ENCODE measurements at places on chromosomes 1 and 21.
A peak's percentile ranks its signal among the peaks of the same experiment; 100 is the strongest.

DNA sequence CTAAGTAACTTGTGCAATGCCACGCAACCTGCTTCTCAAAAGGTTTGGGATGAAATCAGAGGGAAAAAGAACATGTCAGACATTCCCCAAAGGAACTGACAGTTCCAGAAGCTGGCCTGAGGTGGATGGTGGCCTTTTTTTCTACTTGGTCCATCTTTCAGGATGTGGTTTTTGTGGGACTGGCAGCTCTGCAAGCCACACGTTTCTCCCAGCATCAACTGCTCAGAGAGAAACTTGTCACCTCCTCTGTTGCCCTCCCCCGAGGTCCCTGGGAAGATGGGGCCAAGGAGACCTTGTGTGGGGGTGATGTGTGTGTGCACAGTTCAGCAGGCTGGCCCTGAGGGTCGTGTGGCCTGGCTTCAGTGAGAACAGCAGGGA, 2.5 kb upstream of the DHRS3 start:
- DNase-seq, result no peak
- H3K4me3 ChIP-seq, result no peak overlapping the region
- H3K36me3 ChIP-seq, result no peaks in the 10 kb centered on the region

- no peak overlapping the region for H3K4me3 ChIP-seq
- H3K4me1 ChIP-seq, result no peaks in the 10 kb centered on the region
- no peaks in the 10 kb centered on the region for H3K27me3 ChIP-seq
- no peaks in the 10 kb centered on the region for H3K36me3 ChIP-seq
- no peak for DNase-seq
- H3K27ac ChIP-seq, result no peak overlapping the region
Observed at GRCh38 chr1:225541383-225541782, 111.5 kb downstream of the ENAH start.

DNA sequence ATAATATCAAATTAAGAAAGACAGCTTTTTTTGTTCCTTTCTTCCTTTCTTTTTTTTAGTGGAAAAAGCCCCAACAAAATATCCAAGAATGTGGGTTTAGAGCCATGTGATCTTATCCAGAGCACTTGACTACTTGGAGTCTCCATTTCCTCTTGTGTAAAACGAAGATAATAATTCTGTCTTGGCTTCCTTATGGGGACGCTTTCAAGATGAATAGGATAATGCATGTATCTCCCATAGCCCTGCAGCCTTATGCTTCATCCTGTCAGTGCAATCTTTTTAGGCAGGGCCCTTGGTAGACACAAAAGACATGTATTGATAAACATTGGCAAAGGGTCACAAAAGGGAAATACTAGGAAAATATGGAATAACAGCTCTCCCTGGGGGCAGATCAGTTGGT, 34.8 kb downstream of the ZBTB18 start:
- DNase-seq, result no peak
- no peak overlapping the region for H3K4me3 ChIP-seq

DNA sequence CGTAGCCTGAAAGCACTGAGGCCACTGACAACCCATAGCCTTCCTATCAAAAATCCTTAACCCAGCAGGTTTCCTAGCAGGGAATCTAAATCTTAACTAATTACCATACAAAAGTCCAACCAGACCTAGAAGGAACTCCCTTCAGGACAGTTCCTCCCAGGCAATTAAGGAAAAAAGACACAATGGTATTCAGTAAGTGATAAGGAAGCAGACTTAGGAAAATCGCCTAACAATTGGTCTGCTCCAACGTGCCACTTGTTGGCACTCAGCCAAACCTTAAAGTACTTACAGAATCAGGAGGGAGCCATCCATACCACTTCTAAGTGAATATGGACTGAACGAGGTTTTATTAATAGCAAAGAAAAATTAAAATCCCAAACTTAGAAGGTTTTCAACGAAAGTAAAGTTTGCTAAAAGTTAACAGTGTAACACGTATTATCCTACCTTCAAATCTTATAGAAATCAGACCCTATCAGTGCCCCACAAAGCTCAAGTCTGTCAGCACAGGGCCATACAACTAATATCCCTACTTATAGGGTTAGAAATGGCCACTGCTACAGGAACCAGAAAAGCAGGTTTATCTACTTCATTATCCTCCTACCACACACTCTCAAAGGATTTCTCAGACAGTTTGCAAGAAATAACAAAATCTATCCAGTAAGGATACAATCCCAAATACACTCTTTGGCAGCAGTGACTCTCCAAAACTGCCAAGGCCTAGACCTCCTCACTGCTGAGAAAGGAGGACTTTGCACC, 29.0 kb downstream of the SPATA6 start:
- no peak overlapping the region for H3K4me3 ChIP-seq
- no peaks in the 10 kb centered on the region for H3K27me3 ChIP-seq
- no peaks in the 10 kb centered on the region for H3K36me3 ChIP-seq
- H3K27ac ChIP-seq, result no peak overlapping the region
- no peaks in the 10 kb centered on the region for H3K4me1 ChIP-seq

DNA sequence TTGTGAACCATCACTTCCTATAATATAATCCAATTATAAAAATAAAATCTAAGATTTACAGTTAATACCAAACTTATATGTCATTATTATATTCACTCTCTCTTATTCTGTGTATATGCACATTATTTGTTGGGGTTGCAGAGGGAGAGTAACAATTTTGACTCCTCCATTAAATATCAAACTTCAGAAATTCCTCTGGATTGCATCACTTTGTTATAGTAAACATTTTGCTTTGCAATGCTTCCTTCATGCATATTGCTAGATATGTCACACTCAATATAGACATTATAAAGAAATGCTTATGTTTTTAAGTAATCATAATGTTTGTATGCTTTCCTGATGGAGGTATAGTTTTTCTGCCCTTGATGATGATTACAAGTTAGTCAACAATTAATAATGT, 999.0 kb upstream of the ADGRL2 start:
- no peaks in the 10 kb centered on the region for H3K4me1 ChIP-seq
- no peak overlapping the region for H3K4me3 ChIP-seq
- no peaks in the 10 kb centered on the region for H3K27me3 ChIP-seq
- H3K36me3 ChIP-seq, result no peaks in the 10 kb centered on the region
- no peak for DNase-seq

GRCh38 chr1:26784023-26784871, 3.5 kb upstream of the PIGV start:
- H3K27ac ChIP-seq, result peak overlapping the region; percentile 100
- peaks cover 53% of the 10 kb centered on the region for H3K4me1 ChIP-seq
- H3K27me3 ChIP-seq, result no peaks in the 10 kb centered on the region
- no peak overlapping the region for H3K4me3 ChIP-seq
- H3K36me3 ChIP-seq, result peaks cover 4% of the 10 kb centered on the region
- DNase-seq, result peak; percentile 81

DNA sequence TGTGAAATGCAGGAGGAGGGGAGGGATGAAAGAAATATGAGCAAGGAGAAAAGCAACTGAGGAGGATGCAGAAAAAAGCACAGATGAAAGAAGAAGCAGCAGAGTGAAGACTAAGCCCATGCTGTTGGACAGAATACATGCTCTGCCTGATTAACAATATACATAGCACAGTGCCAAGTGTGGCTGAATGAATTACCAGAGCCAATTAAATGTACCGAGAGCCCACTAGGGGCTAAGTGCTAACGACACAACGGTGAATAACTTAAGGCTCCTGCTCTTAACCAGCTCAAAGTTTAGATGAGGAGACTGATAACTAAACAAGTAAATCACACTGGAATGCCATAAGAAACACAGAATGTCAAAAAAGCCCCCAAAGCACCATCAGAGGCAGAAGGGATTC, 15.6 kb downstream of the CADM3 start:
- no peak overlapping the region for H3K27ac ChIP-seq
- H3K4me3 ChIP-seq, result no peak overlapping the region
- no peaks in the 10 kb centered on the region for H3K36me3 ChIP-seq
- no peak for DNase-seq
- no peaks in the 10 kb centered on the region for H3K4me1 ChIP-seq

- H3K4me3 ChIP-seq, result no peak overlapping the region
- no peak overlapping the region for H3K27ac ChIP-seq
- no peak for DNase-seq
Observed at GRCh38 chr1:36511804-36512798, 29.4 kb upstream of the CSF3R start.

GRCh38 chr1:205285381-205286101, 36.0 kb downstream of the NUAK2 start:
- H3K27me3 ChIP-seq, result no peaks in the 10 kb centered on the region
- H3K4me1 ChIP-seq, result peaks cover 21% of the 10 kb centered on the region
- DNase-seq, result peak; percentile 25
- H3K36me3 ChIP-seq, result no peaks in the 10 kb centered on the region
- no peak overlapping the region for H3K27ac ChIP-seq
- no peak overlapping the region for H3K4me3 ChIP-seq

DNA sequence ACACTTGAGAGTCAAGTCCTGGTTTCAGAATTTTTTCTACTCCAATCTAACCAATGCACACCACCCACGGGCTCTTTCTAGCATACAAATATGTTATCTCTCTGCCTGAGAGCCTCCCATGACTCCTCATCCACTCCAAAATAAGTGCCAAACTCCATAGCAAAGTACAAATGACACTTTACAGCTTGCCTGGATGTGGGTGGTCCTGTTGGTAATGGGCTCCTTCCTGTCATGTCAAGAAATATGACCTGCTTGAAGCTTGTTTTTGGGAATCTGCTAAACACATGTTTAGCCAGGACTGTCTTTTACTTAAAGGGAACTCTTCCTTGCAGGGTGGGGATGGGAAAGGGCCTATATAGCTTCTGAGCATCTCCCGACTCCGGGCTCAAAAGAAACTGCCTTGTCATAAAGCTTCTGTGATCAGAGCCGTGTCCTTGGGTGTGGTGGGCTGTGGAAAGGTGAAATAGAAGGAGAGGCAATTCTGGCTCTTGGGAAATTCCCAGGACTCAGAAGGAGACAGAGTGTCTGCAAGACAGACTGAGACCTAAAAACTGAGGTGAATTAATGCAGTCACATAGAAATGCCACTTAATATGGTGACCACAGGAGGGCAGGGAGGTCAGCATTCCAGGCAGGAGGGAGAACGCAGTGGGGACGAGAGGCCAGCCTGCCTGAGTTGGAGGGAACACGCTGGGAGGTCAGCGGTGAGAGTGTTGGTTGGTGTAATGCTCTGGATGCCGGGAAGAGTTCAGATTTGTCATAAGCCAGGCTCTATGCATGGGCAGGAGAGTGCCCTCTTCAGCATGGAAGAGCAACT, 6.1 kb upstream of the IGFN1 start:
- DNase-seq, result peak; percentile 53
- H3K4me1 ChIP-seq, result peaks cover 16% of the 10 kb centered on the region
- no peak overlapping the region for H3K27ac ChIP-seq
- no peak overlapping the region for H3K4me3 ChIP-seq
- no peaks in the 10 kb centered on the region for H3K27me3 ChIP-seq

DNA sequence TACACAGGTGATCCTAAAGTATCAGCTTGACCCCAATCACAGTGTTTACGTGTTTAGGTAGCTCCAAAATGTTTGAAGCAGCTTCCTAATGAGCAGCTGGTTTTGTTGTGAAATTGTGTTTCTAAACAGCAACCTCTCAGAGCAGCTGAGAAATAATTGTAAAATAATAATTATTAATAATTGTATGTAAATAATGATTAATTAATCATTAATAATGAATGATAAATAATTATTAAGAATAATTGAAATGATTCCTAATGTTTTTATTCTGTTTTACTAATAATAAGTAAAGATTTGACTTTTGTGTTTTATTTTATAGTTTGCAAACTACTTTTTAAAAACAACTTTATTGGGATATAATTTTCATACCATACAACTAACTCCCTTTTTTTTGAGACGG, 182.2 kb downstream of the URB2 start:
- DNase-seq, result no peak
- H3K27ac ChIP-seq, result no peak overlapping the region
- no peaks in the 10 kb centered on the region for H3K27me3 ChIP-seq
- H3K36me3 ChIP-seq, result no peaks in the 10 kb centered on the region
- no peak overlapping the region for H3K4me3 ChIP-seq

GRCh38 chr1:66350001-66350547, 183.9 kb upstream of the SGIP1 start:
- H3K27ac ChIP-seq, result no peak overlapping the region
- peaks cover 6% of the 10 kb centered on the region for H3K4me1 ChIP-seq
- no peaks in the 10 kb centered on the region for H3K36me3 ChIP-seq
- H3K27me3 ChIP-seq, result no peaks in the 10 kb centered on the region
- peak; percentile 40 for DNase-seq
- no peak overlapping the region for H3K4me3 ChIP-seq

DNA sequence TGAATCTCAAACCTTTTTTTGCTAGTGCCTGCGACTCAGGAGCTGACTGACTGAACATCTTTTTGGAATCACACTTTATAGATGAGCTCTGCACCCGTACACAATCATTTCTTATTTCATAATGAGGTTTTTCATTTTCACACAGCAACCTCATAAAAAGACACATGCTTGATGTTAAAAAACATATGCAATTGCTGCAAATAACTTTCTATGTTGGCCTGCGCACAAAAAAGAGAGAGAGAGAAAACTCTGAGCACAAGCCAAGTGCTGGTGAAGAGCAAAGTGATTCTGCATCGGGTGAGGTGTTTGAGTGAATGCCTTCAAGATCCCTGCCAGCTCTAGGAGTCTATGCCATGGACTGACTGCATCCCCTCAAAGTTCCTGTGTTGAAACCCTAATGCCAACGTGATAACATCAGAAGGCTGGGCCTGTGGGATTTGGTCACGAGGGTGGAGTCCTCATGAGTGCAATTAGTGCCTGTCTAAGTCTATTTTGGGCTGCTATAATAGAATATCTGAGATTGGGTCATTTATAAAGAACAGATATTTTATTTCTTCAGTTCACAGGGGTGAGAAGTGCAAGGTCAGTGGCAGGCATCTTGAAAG, 36.6 kb downstream of the C1orf87 start:
- no peaks in the 10 kb centered on the region for H3K27me3 ChIP-seq
- no peak for DNase-seq
- no peak overlapping the region for H3K27ac ChIP-seq
- no peak overlapping the region for H3K4me3 ChIP-seq
- no peaks in the 10 kb centered on the region for H3K36me3 ChIP-seq

DNA sequence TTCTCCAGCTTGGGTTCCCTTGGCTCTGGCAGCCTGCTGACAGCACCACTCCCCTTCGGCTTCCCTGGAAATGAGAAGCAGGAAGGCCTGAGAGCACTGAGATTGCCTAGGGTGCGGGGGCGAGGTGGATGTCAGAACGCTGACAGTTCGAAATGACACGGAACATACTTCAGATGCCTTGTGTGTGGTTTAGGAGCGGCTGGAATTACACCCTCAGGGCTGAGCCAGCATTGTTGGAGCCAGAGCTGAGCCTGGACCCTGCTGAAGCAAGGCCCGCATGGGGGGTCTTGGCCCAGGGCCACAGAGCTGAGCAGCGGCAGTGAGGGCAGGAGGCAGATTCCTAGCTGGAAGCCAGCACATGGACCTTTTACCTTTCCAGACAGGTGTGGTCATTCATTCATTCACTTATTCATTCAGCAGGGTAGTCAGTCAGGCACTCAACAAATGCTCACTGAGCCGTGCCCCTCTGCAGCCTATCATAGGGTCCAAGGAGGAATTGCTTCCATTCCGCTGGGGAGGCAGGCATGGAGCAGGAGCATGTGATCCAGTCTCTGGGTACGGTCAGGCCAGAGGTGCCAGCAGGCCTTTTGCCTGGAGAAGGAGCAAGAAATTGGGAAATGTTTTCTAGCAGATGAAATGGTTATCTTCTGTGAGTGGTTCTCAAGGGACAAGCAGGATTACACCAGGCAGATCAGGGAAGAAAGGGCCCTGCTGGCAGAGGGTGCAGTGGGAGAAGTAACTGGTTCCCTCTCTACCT, 6.6 kb upstream of the FOXE3 start:
- H3K36me3 ChIP-seq, result no peaks in the 10 kb centered on the region
- H3K4me1 ChIP-seq, result no peaks in the 10 kb centered on the region
- DNase-seq, result no peak
- no peak overlapping the region for H3K4me3 ChIP-seq

- H3K36me3 ChIP-seq, result no peaks in the 10 kb centered on the region
- no peak overlapping the region for H3K4me3 ChIP-seq
- no peak overlapping the region for H3K27ac ChIP-seq
- no peaks in the 10 kb centered on the region for H3K4me1 ChIP-seq
Observed at GRCh38 chr1:248627971-248628844, 6.7 kb downstream of the OR2T11 start.

All from testis (tissue), 5 donors.